Stimulated activated CD4-positive, alpha-beta T cell treated with anti-CD3 and anti-CD28 coated beads, Interleukin-4, amount 100 ng/mL, for 48 hours (primary cell): ENCODE measurements at places on chromosomes 13 and 19.

- no peak for DNase-seq
These were observed 195.6 kb upstream of the DACH1 start for GRCh38 chr13:72062566-72062965.

DNA sequence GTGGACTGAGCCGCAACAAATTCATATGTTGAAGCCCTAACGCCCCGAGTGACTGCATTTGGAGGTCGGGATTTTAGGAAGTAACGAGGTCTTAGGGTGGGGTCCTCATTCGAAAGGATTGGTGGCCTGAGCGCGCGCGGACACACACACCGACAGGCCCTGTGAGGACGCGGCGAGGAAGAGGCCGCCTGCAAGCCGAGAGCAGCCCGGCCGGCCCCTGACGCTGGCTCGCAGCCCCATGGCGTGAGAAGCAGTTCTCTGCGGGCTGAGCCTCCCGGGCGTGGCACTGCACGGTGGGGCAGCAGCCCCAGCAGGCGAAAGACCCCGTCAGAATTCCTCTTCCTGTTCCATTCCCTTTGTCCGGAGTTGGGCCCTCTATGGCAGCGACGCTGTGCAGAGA lies 131.2 kb downstream of the CRYL1 start:
- no peak for DNase-seq

DNA sequence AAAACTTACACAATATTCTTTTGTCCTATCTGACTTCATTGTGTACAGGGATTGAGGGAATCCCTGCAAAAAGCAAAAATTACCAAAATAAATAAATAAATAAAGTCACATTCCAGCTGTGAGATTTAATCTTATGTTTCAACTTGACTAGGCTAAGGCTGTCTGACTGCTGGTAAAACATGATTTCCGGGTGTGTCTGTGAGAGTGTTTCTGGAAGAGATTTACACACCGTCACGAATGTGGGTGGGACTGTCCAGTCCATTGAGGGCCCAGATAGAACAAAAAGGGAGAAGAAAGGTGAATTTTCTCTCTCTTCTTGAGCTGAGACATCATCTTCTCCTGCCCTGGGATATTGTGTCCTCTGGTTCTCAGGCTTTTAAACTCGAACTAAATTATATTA lies 166.1 kb downstream of the LIG4 start:
- DNase-seq, result no peak

- DNase-seq, result no peak
These were observed 6.1 kb upstream of the GGACT start for GRCh38 chr13:100594731-100595130.

GRCh38 chr19:45599286-45599685 lies 2.7 kb downstream of the GPR4 start:
- DNase-seq, result no peak

- no peak for DNase-seq
These were observed 46.3 kb downstream of the SIPA1L3 start for GRCh38 chr19:37953171-37953917.

DNA sequence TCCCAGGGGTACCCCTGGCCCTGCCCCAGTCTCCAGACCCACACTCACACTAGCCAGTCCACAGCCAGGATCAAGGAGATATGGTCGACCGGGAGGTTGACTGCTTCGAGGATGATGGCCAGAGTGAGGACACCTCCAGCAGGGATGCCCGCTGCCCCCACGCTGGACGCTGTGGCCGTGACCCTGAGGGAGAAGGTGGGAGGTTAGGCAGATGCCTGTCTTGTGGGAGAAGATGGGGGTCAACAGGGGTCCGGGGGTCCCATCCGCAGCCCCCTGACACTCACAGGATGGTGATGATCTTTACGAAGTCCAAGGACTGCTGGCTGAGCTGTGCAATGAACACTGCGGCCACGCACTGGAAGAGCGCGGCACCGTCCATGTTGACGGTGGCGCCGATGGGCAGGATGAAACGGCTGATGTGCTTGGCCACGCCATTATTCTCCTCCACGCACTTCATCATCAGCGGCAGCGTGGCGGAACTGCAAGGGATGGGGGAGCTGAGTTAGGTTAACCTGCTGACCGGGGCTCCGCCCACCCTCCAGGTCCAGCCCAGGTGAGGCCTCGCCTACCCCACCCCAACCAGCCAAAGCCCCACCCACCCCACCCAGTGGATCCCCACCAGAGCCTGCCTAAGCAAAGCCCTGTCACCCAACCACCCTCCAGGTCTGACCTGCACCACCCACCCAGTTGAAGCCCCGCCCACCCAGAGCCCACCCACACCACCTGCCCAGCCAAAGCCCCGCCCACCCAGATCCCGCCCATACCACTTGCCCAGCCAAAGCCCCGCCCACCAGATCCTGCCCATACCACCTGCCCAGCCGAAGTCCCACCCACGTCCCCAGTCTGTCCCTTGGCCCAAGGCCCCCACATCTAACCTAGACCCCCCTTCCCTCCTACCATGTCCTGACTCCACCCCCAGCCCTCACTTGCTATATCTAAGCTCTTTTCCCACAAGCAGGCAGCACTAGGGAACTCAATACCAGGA lies 11.2 kb downstream of the SLC1A5 start:
- peak; percentile 20 for DNase-seq

DNA sequence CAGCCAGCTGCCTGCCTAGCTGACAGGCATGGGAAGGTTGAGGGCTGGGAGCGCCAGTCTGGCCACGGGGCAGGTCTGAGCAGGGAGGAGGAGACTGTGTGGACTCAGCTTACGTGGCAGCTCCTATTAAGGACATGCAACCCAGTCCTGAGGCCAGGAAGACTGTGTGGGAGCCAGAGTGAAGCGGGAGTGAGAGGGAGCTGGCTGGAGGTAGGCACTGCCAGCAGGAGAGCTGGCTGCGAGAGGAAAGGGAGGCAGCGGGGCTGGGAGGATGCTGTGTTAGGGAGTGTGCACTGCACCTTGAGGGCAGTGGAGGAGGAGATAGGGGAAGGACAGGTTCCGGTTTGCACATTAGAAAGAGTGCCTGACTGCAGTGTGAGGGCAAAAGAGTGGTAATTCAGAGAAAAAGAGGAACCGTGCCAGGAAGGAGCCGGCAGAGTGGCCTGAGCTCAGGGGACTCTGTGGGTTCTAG lies 99.2 kb downstream of the SLC7A1 start:
- DNase-seq, result no peak
